ENCODE measurements at places on chromosomes 1 and 21.

DNA sequence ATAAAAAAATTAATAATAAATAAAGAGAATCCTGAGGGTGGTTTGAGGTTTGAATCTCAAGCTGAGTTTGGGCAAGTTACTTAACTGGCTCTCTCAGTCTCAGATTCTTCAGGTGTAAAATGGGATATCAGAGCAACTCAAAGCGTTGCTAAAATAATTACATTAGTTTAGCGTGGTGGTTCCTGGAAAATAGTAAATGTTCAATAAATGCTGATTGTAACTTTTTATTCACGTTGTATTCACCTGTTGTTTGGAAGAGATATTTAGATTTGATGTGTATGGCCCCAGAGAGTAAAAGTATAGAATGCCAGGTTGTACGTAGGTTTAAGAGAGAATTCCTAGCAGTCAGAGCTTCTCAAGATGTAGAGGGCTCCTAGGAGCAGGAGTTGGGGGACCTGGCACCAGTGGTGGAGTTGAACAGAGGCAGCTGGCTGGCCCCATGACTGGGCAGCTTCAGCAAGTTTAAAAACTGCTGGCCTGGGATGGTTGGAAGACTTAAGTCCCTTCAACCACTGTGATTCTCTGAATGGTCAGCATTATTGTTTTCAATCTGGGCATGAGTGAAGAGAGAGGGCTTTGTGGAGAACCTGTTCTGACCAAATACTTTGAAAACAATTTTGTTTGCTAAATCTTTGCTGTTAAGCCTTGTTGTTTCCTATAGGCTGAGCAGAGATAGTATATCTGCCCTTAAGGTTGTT, 22.4 kb downstream of the PRCC start:
- no peak for DNase-seq

- peak; percentile 16 for DNase-seq
Measured at GRCh38 chr21:20949884-20950283, 48.3 kb upstream of the NCAM2 start.

- DNase-seq, result no peak
Measured at GRCh38 chr1:215569986-215570824, 3.1 kb downstream of the KCTD3 start.

DNA sequence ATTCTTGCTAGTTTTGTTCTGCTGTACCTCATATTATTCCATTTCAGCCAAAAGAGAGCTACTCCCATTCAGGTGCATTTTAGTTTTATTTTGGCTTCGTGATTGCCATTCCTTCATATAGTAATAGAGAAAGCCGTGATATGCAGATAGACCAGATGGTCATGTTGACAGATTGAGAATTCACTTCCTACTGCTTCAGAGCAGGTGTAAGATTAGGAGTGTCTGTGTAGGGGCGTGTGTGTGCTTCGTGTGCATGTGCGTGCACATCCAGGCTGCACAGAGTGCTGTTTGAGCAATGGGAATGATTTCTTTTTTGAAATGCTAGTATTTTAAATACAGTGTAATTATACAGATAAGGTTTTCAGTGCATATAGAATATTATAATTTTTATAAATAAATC, 10.3 kb downstream of the NFIA start:
- no peak for DNase-seq

- DNase-seq, result no peak
Measured at GRCh38 chr1:165057956-165058355, 298.6 kb downstream of the LMX1A start.

DNA sequence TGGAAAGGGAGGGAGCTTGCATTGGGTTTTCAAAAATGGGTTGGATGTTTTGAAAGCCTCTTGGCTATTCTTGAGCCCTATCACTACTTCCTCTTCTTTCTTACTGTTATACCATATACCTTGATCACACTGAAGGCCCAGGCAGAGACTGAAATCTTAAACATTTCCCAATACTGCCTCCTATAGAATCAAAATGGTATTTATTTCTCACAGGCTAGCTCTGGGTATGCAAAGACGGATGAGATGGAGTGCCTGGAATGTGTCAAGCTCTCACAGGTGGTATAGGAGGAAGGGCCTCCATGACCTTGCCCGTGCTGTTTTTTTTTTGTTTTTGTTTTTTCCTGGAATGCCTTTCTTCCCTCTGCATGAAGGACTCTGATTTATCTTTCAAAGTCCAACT, 268.4 kb upstream of the USP24 start:
- DNase-seq, result peak; percentile 34

DNA sequence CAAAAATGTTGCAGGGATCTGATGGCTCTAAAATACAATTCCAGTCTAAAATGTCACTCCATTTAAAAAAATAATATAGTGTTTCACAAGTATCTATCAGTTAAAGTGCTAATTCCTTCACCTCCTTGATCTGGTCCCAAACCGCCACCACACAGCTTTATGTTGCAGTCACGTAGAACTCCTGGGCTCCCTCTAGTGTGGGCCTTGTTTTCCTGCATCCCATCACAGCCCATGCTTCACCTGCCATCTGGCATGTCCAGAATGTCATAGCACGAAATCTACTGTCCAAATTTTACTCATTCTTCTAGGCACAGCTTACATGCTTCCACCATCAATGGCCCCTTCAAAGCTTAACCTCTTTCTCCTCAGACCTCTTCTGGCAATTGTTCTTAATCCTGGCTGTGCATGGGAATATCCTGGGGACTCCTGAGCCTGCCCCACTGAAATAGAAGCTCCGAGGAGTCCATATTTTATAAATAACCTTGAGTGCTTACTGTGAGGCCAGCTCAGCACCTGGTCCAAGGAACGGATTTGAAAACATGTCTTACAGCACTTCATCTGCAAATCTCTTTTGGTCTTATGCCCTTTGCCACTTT, 15.5 kb downstream of the FYB2 start:
- peak; percentile 8 for DNase-seq

DNA sequence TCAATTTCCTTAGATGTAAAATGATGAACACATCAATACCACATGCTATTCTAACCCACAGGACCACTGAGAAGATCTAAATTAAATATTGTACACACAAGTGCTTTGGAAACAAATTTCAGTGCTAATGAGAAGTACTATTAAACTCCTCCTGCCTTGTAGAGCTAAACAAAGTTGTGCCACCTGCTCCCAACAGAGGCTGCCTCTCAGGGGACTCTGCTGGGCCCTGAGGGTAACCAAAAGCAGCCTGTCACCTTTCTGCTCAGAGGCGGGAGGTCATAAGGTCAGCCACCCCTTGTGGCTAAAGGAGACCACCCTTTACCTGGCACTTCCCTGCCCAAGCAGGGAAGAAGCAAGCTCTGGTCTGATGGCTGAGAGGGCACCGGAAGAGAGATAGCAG, 6.3 kb downstream of the SLC9A1 start:
- no peak for DNase-seq

- no peak for DNase-seq
Measured at GRCh38 chr1:94544706-94545490, 3.3 kb upstream of the F3 start.

DNA sequence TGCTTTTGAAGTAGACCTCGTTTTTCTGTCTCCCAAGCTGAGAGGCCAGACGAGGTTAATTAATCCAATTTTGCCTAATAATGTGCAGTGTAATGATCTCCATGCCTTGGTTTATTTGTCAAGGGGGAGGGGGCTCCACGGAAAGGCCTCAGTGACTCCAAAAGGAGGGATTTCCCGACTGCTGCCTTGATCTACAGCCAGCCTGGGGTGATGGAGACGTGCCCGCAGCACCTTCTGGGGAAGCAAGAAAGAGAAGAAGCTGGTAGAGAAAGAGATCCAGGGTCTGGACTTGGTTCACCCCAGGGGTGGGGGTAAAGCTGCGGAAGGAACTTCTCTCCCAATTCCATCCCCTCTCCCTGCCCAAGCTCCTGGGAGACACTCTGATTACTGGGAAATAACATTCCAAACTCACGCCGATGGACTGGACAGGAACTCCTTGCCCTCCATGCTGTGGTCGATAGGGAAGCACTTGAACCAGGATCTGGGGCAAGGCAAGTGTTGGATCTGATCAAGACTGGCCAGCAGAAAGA, 44.1 kb upstream of the SIM2 start:
- DNase-seq, result no peak

DNA sequence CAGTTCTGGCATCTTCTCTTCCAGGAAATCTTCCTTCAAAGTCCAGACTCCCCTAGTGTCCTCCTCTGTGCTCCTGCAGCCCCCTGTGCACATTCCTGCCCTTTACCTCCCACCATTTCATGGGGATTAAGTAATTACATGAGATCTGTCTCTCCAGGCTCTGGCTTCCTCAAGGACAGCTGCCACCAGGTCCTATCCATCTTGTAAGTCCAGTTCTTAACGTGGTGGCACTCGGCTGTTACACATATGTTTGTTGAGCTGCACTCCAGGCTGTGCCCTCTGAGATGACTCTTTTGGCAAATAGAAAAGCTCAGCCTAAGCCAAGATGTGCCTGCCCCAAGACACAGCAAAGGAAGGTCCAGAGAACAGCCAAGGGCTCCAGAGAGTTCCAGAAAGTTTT, 57.4 kb upstream of the CAMK1G start:
- DNase-seq, result no peak

DNA sequence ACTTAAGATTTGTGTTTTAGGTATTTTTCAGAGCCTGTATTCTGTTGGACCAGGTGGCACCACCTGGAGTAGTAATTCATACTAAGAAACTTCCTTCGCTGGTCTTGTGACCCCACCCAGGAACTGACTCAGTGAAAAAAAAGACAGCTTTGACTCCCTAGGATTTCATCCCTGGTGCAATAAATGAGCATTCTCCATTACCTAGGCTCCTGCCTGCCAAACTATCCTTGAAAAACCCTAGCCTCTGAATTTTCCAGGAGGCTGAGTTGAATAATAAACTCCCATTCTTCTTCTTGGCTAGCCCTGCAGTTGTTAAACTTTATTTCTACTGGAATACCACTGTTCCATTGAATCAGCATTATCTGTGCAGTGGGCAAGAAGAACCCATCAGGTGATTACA, 10.6 kb upstream of the RGS18 start:
- no peak for DNase-seq

DNA sequence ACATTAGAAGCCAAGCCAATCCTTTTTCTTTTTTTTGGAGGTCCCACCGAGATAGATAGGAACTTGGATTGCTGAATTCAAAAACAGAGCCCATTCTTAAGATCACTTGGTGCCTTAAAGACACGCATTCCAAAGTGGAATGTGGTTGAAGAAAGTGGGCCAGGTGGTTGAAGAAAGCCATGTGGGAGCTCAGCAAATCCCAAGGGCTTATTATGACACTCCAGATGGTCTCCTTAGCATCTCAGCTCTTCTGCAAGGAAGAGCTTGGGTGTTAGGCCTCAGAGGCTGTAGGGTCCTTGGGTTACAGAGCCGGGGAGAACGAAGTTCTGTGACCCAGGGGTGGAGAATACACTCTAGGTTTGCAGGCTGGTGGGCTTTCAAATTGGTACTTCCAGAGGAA, 13.5 kb downstream of the TOR3A start:
- no peak for DNase-seq

DNA sequence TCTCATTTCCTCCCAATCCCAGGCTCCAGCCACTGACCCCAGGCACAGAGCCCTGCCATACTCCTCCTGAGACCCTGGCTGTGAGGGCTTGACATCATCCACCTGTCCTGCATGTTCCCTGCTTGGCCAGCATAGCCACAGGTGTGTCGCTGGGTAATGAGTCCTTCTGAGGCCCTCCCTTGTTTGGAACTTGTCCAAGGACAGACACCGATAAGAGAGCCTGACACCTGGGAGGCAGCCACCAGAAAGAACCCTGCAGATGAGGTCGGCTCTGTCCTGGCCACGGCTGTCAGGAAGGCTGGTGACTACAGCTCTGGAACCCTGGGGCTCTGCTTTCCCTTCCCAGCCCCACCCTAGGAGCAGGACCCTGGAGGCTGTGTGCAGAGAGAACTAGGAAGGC, 34.6 kb downstream of the TMEM63A start:
- DNase-seq, result no peak

- DNase-seq, result peak; percentile 8
Measured at GRCh38 chr1:15702722-15703550, 18.8 kb downstream of the PLEKHM2 start.

DNA sequence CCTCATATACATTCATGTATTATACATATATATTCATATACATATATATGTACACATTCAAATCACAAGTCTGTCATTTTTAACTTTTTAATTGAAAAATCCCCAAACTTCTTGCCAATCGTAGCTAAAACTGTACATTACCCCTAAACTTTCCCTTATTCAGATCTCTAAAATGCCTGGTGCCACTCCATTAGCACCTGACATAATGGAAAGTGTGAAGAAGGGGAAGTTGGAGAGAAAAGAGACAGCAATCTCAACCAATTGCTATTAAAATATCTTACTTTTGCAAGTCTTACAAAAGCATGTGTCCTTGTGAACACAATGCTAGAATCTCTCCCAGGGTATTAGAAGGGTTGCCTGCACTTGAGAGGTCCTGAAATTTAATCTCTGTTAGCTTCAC, 22.7 kb upstream of the PRKACB start:
- no peak for DNase-seq

DNA sequence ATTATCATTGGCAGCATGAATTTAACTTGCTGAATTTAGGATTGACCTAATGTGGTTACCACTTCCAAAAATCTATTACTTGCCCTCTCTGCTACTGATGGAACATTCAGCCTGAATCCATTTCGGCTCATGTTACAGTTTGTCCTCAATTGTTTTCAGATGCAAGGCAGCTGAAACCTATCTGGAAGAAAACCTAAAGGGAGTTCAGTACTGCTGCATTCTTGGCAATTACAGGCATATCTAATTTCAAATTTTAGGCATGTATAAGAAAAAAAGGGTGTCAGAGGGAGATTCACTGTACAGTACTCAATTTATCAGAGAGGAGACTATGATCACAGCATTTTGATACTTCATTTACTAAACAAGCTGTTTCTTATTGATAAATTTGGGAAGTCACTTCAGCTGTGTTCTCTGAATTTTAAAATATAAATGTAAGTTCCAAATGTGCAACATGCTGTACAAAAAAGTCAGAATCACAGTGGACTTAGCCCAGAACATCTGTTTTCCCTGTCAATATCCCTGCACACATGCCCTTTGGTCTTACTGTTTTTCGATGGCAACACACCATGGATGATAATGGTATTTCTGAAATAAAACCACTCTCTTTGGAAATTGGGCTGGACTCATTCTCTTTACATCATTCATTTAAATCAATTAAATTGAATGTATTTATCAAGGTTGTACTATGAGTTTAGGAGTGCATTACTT, 651.6 kb upstream of the ADGRL4 start:
- no peak for DNase-seq

- DNase-seq, result no peak
Measured at GRCh38 chr1:206513312-206514111, 6.2 kb downstream of the RASSF5 start.

Measured in MV-4-11 (cell line).